ENCODE measurements at places on chromosomes 3 and 15.

DNA sequence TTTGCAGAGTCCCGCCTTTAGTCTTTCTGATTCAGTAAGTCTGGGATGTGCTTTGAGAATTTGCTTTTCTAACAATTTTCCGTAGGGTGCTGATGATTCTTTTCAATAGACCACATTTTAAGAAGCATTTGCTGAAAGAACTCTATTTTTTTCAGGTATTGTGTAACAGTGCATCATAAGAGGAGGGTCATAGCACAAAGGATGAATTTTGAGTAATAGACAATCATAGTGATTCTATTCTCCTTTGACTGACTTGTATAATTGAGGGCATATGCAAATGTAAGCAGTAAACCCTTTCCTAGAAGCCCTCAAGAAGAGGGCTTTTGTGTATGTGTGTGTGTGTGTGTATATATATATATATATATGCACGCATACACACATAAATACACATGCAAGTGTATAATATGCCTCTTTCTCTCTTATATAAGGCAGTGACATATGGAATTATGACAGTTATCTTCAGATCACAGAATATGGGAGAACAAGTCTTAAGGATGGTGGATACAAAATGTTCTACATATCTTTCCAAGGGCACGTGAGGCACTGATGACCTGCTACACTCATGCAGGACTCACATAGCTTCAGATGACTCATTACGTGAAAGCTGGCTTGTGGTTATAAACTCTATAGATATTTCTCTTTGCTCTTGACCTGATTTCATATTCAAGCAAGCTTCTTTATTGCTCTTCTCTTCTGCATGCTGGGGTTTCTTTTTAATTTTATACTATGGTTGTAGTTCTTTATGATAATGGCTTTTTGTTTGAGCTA, 6.5 kb upstream of the PLSCR1 start:
- DNase-seq = peak; percentile 15

DNA sequence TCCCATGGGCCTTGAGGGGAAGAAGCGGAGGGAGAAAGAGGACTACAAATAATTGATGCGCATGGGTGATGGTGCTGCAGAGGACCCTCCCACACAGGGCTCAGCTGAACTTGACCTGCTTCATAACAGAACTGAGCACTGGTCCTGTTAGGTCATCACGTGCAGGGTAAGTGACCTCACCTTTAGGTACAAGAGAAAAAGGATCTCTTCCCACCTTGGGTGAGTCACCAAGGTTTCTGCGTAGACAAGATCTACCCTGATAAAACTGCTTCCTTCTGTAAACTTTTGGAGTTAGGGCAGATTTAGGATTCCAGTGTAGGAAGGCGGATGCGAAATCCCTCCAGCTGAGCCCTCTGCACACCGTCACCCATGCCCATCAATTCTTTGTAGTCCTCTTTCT, 67.1 kb downstream of the FEM1B start:
- DNase-seq = no peak

- DNase-seq = no peak
Observed at GRCh38 chr3:58874248-58874741, 175.5 kb downstream of the CFAP20DC start.

DNA sequence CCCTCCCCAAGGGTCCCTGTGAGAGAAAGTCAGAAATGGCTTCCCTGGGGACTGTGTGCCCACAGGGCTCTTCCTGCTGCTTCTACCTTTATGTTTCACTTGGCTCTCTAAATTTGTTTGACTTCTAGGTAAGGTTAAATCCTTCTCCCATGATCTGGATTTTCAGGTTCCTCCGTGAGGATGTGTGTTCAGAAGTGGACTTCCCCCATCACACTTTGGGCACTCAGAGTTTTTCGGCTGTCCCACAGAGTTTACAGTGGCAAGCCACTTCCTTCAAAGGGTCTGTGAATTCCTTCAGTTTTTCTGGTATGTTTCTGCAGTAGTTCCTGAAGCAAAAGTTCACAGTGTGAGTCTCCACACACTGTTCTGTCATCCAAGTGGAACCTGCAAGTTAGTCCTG, 30.9 kb upstream of the RARB start:
- DNase-seq = no peak

DNA sequence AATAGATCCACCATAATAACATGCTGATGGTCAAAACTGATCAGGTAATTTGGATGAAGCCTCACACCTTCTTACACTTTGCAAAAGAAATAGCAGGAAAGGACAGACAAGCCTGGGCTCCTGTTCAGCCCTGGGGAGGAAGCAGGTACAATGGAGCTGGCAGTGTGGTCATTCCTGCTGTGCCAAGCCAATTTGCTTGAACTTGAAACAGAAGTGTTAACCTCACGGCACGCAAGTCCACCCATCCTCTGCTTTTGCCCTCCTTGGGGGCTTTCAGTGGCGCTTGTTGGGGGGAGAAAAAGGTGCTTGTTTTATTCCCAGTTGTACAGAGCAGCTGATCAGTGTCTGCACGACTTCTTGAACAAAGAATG, 36.8 kb upstream of the RFTN1 start:
- no peak for DNase-seq

DNA sequence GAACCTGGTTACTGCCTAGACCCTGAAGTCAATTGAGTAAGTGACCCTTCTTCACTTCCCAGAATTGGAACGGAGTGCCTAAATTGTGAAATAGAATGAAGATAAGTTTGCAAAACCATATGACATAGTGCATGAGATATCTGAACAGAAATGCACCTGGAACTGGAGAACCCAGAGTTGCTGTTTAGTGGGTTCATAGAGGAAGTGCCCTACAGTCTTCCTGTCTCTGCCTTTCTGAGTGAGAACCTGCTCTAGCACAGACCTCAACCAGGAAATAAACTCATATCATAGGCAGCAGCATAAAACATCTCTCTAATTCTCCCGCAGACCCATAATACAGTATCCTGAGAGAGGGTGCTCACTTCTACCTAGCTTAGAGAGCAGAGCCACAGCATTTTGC, 82.9 kb downstream of the EOMES start:
- peak; percentile 46 for DNase-seq

- DNase-seq = no peak
Observed at GRCh38 chr15:66760968-66761725, 59.1 kb downstream of the SMAD6 start.

DNA sequence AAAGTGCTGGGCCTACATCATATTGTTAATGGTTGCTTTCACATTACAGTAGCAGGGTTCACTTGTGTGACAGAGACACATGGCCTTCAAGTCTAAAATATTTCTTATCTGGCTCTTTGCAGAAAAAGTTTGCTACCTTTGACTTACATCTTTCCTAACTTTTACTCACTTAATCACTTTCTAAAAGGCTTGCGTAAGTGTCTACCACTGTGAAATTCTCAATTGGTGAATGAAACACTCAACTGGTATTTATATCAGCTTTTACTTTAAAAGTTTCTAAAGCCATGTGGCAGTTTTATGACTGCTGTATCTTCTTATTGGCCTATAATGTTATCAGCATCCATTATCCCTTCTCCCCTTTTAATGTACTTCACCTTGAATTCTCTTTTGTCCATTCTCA, 554.5 kb downstream of the ZIC1 start:
- DNase-seq = no peak

DNA sequence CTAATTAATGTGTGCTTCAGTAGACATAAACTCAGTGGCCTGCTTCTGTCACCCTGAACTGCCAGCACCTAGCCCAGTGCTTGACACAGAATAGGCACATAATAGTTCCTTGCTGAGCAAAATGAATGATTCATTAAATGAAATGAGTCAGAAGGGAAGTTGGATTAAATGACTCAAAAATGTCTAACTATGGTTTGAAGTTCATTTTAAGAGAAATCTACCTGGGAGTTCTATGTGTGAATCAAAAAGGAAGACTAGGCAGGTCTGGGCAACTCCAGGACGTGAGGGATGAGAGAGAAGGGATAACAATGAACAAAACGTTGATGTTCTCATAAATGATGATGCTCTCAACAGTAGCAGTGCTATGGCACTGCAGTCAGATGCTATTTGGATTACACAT, 175.0 kb downstream of the CFAP20DC start:
- no peak for DNase-seq

- DNase-seq = no peak
Observed at GRCh38 chr3:194874783-194875182, 189.1 kb downstream of the FAM43A start.

DNA sequence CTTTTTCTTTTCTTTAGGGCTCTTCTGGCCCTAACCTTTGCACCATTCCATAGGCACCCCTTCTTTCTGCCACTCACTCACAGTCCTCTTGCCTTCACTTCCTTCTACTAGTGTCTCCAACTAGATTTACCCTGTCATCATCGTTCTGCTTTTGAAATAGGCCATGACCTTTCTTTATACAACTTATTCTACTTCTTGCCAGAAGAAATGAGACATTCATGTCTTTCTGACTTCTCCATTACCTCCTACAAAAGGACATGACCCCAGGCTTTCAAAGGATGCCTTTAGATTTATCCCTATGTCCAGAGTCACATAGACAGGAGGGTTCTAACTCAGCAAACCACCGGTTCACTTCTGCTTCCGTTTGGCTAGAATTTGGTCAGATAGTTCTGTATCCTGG, 336.4 kb upstream of the LRRFIP2 start:
- no peak for DNase-seq

DNA sequence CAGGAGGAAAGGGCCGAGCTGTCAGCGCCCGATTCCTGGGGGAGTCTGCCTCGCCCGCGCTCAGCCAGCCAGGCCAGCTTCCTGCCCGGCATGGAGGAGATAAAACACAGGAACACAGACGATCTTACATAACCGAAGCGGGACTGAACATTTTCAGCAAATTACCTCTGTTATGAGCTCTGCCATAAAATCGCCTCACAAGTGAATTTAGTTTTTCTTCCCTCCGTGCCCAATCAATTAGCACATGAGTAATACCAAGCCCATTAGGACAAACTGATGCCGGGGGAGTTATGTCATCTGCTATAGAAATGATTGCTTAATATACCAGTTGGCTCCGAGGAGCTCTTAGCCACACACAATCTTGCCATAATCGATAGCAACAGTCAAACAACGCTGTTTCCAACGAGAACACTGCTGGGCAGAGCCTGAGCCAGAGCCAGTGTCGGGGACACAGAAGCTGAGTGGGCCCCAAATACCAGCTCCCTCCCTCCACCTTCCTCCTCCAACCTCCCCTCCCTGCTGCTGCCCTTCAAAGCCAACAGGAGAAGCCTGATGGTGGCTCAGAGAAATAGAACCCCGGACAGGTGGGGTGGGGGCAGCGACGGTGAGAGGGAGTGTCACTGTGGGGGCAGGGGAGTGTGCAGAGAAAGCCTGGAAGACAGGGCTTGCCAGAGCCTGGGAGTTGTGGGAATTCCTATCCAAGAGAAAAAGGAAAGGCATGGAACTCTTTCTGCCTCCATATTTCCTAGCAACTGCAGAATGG, 279.4 kb upstream of the TLE3 start:
- no peak for DNase-seq

GRCh38 chr3:39671116-39671515, 138.3 kb upstream of the MYRIP start:
- DNase-seq = no peak

DNA sequence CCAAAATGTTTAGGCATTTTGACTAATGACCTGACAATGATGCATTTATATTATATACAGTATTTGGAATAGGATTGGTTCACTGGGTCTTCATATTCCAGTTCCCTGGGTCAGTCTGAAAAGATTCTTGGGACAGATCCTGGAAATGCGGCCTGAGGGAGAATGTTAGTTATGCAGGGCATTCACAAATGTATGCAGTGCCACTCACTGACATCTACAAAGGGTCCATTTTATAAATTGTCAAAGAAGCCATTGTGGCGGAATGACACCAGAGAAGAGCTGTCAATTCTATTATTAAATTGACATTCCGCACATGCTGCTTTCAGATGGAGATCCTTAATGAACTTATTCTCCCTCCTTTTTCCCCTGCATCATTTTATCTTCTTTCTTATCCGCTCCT, 176.6 kb downstream of the VGLL3 start:
- no peak for DNase-seq

DNA sequence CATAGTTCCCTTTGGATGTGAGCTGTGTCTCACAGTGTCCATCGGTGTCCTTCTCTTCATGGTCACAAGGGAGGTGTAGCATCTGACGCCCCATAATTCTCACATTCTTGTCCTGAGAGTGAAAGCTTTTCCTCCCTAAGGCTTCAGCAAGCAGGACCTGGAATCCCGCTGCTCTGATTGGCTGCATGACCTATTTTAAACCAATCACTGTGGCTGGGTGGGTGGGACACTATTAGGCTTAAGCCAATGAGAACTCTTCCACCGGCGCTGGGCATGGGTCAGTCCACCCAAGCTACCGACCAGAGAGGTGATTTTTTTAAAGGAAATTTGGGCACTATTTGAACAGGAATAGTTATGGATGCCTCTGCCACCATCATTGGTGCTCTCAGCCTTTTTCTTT, 385.9 kb downstream of the MFSD1 start:
- DNase-seq = no peak

- no peak for DNase-seq
Observed at GRCh38 chr15:83992324-83993031, 243.1 kb upstream of the GOLGA6L4 start.

- DNase-seq = no peak
Observed at GRCh38 chr3:60276615-60277014, 974.6 kb downstream of the FHIT start.

GRCh38 chr3:128367221-128367620, 99.5 kb downstream of the DNAJB8 start:
- DNase-seq = no peak

- no peak for DNase-seq
Observed at GRCh38 chr3:43969944-43970343, 271.7 kb upstream of the TOPAZ1 start.

GRCh38 chr15:35394416-35394815, 151.5 kb downstream of the DPH6 start:
- no peak for DNase-seq

DNA sequence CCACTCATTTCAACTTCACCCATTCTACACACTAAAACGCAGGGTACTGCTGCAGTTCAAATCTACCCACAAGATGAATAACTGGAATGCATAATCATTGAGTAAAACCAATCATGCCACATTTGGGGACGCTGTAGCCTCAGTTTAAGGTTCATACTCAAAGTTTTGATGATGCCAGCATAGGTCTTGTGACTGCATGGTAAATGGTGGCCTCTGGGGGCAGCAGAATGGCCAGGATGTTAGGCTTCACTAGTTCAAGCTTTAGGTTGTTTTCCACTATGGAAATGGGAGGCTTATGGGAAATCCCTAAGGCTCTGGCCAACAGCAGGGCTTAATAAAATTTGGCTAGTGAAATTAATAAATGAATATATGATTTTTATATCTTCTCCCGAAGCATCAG, 104.3 kb upstream of the TSC22D2 start:
- DNase-seq = no peak

- no peak for DNase-seq
Observed at GRCh38 chr15:98955331-98955730, 52.3 kb downstream of the PGPEP1L start.

DNA sequence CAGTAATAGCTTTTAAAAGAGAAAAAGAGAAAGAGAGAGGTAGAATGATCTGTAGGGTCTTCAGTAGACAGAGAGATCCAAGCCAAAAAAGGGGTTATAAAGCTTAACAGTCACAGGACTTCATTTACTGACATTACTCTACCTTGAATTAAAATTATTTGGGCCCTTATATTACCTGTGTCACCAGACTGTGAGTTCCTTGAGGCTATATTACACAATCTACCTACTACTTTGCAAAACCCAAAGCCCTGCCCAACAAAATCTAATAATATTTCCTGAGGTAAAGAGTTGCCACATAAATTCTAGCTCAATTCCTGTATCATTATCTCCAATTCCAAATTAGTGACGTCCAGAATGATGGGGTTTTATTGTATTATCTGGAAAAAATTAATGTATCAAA, 1.9 kb downstream of the UBR1 start:
- no peak for DNase-seq

GRCh38 chr3:52827441-52827840, 3.0 kb downstream of the ITIH4 start:
- DNase-seq = no peak

Data from CD4-positive, alpha-beta T cell treated with Interleukin-10 for 1 hour (primary cell).